SW 1271 (cell line): ENCODE measurements at places on chromosomes 11 and 22.
A peak's percentile ranks its signal among the peaks of the same experiment; 100 is the strongest.

- no peak for DNase-seq
These were observed 121.9 kb upstream of the OR9Q1 start for GRCh38 chr11:57901756-57902155.

DNA sequence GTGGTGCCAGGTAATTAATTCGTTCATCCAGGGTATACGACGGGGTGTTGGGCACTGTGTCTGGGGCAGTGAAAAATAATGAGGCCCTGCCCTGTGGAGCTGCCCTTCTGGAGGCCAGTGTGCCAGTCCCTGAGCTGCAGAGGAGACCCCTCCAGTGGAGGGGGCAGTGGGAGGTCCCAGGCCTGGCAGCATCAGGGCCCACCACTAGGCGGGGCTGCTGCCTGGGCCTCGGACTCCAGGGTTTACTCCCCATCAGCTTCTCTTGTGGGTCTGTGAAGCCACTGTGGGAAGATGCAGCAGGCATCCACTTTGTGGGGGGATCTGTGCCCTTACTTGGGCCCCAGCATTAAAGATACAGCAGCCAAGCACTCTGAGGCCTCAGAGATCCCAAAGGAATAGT, 17.4 kb upstream of the TMPRSS6 start:
- no peak for DNase-seq

- no peak for DNase-seq
These were observed 53.7 kb upstream of the DEPDC7 start for GRCh38 chr11:32962016-32962415.

DNA sequence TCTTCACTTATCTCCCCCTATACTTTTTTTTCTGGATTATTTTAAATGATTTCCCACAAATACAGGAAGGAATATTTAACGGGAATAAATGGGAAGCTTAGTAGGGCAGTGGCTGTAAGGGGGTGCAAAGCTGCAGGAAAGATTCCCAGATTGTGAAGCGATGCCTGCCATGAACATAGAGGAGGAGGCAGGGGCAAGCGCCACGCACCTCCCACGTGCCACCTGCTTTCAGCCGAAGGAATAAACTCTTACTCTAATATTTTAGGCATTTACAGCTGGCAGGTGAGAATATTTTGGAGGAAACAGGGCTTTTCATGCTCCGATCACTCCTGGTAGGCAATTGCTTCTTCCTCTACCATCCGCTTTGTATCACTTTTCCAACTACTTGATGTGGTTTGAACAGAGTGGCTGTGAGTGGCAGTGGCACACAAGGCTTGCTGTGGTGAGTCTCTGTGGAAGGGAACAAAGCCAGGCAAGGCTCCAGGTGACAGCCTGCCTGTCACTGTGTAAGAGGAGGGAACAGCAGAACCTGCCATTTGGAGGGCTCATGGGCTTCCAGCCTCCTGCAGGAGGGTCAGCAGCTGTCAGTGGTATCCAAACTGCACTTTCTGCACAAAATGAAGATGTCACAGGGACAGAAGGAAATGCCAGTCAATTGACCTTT, 54.5 kb upstream of the PLET1 start:
- no peak for DNase-seq

DNA sequence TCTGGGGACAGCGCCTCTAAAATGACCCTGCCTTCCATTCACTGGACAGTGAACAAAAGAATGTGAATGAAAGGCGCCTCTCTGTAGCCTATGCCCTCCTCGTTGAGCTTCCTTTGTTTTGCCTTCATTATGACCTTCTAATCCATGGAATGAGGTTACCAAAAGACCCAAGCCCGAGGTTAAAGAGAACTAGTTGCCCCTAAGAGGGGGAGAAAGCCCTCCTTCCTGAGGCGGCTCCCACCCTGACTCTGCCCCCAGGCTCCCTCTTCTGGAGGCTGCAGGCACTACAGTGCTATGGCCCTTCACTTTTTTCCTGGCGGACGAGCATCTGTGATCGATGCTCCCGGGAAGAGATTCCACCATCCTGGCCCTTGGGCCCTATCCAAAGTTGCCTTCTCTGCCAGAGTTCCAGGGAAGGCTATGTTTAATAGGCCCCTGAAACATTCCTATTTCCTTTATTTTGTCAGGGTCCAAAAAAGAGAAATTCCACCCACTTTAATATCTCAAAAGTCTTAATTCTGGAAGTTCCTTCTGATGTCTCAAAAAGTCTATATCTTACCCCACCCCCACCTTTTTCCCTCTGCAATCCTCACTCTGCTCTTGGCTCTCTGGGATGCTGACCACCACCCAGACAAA, 147.3 kb downstream of the FEZ1 start:
- DNase-seq, result no peak

DNA sequence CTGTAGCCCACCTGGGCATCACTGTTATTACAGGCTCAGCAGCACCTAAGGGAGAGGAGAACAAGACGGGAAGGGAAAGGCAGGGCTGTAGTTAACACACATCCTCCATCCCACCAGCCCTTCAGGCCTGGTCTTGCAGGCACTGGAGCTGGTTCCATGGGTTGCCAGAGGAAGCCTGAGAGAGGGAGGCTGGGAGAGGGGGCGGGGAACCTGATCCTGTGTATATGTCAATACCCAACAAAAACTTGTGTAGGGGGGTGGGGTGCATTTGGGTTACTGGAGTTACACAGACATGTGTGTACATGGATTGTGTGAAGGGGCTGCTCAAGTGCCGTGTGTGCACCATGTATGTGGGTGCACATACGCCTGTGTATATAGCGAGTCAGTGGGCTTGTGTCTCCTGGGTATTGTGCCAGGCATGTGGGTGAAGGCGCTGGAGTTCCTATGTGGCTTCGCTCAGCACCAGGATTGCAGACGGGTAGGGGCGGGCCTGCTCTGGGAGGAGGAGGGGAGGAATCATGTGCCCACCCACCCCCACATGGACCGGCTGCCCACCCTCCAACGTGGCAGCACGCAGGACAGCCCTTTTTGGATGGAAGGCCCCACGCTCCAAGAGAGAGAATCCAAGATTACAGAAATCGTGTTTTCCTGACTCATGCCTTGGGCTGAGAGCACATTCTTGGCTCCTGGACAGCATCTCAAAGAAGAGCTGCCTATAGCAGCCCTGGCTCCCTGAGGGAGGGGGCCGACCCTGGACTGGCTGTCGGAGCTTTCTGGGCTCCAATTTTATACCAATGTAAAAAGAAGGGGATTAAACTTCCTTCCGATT, 4.2 kb upstream of the SERPINH1 start:
- DNase-seq, result no peak

GRCh38 chr11:944711-945470, 19.2 kb downstream of the AP2A2 start:
- DNase-seq, result no peak

DNA sequence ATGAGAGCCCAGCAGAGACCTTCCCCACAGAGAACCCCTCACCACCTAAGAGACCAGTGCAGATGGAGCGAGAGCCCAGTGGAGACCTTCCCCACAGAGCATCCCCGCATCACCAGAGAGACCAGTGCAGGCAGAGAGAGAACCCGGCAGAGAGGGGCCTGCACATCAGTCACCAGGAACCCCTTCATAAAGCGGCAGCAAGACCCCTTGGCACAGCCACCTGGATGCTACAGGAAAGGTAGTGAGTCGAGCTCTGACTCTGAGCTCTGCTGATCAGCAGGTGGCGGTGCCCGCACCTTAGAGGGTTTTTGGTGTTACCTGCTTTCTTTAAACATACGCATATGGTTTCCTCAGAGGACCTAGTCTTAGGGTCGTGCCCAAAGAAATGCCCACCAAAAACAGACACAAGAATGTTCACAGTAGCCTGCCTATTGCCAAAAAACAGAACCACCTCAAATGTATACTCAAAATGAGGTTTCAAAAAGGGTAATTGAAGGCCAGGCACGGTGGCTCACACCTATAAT, 678.7 kb downstream of the BRD1 start:
- no peak for DNase-seq

- no peak for DNase-seq
These were observed 184.9 kb downstream of the SBF2 start for GRCh38 chr11:10108915-10109680.

GRCh38 chr22:31550871-31551370, 54.6 kb downstream of the SFI1 start:
- DNase-seq, result no peak

- DNase-seq, result peak; percentile 75
These were observed 1.0 kb downstream of the ANKRD42 start for GRCh38 chr11:83194281-83195142.

- no peak for DNase-seq
These were observed 1.9 kb downstream of the DUSP18 start for GRCh38 chr22:30665786-30666185.

GRCh38 chr11:134350381-134350780, 18.6 kb downstream of the GLB1L2 start:
- no peak for DNase-seq

DNA sequence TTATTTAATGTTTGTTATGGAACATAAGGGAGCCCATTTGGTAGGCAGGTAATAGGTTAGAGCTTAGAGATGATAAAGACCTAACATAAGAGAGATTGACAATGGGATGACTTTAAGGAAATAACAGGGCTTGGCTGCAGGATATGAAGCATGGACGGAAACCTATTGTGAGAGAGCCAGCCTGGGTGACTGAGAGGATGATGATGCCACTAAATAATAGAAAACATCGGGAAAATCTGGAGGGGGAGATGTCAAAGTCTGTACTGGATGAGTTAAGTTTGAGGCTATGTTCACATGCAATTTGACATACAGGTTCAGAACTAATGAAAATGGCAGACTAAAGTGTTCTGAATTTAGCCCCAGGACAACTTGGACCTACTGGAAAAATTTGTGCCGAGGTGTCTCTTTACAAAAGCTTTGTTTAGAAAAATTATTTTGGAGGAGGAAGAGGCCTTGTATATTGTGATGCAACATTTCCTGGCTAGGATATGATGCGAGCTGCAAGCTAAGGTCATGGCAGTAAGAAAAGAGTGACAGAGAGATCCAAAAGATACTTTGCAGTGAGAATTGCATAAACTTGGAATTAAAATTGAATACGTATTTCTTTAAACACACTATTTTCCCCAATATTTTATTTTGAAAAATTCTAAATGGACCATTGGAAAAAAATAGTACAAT, 339.3 kb upstream of the PLET1 start:
- DNase-seq, result no peak

DNA sequence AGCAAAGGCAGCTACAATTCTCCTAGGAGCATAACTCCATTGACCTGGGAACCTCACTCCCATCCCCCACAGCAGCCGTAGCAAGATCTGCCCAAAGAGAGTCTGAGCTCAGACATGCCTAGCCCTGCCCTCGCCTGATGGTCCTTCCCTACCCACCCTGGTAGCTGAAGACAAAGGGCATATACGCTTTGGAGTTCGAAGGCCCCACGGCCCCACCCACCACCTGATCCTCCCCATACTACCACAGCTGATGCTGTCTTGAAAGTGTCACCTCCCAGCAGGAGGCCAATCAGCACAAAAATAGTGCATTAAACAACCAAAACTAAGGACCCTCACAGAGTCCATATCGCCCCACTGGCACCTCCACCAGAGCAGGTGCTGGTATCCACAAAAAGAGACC, 22.6 kb upstream of the GNAZ start:
- no peak for DNase-seq

GRCh38 chr22:28922540-28923244, 39.3 kb downstream of the ZNRF3 start:
- no peak for DNase-seq

GRCh38 chr11:119808407-119809185, 79.6 kb upstream of the NECTIN1 start:
- DNase-seq, result no peak

DNA sequence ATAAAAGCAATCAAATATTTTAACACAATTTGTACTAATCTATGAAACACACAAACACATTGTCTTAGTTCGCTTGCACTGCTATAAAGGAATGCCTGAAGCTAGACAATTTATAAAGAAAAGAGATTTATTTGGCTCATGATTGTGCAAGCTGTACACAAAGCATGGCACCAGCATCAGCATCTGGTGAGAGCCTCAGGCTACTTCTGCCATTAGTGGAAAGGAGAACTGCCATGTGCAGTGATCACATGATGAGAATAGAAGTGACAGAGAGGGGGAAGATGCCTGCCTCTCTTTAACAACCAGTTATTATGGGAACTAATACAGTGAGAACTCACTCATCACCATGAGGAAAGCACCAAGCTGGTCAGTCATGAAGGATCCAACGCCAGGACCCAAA, 105.1 kb downstream of the GUCY1A2 start:
- DNase-seq, result no peak

DNA sequence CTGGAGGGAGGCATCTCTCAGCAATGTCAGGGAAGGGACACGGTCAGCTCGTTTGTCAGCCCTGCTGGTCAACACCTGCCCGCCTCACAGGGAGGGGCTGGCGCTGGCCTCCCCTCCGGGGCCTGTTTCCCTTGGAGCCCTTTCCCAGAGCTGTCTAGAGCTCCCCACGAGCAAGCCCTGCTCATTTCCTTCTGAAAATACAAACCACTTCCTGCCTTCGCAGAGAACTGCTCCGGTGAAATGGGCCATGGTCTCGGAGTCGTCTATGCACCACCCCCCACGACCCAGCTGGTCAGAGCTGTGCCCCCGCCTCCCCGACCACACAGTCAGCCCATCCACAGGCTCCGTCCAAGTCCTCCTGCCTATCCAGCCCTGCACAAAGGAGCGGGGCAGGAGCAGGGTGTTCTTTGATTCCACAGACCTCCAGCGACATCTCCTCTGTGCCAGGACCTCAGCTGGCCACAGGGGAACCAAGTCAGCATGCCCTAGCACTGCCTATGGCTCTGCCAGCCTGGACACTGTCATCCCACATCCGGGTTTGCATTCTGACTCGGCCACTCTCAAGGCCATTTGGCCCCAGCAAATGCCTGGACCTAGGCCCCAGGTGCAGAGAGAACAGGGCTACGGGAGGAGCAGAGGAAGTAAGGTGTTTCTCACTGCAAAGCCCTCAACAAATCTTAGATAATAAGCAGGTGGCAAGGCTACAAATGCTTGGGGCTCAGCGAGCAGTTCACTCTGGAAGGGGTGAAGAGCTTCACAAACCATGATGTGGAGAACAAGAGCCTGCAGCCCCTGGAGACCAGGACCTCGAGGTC, 82.1 kb upstream of the WNT11 start:
- no peak for DNase-seq

DNA sequence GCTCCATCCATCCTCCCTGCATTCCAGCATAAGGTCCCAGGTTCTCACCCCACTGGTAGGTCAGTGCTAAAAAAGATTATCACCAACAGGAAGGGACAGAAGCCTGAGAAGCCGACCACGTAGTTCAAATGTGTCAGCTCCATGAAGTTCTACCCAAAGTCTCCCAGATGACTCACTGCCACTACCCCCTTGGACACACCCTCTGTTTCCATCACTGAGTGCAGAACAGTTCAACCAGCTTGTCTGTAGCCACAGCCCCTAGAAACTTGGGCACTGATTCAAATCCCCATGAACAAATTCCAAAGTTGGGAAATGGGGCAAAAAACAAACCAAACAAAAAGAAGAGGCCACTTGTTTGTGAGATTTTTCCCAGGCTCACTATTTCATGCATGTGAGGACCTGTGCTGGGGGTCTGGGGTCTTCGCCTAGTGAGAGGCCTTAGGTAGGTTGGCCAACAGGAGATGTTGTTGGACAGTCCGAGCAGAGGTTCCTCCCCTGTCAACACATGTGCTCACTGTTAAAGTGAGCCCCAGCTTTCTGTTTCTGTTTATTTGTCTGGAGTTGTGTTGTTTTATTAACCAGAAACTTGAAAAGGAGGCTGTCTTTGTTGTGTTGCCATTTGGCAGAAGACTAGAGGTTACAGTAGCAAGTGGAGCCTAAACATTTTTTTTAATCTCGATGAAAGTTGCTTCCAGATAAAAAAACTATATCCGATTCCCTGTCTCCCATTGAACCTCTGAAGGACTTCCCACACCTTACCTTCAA, 24.2 kb upstream of the FLI1 start:
- DNase-seq, result no peak

GRCh38 chr11:134659882-134660281, 247.8 kb upstream of the B3GAT1 start:
- no peak for DNase-seq

GRCh38 chr11:61728066-61728939, 24.1 kb upstream of the MYRF start:
- DNase-seq, result no peak
